ENCODE measurements at places on chromosomes 4 and X.

- no peak for DNase-seq
Measured at GRCh38 chr4:178293601-178294000, 851.4 kb upstream of the AGA start.

GRCh38 chr4:169634975-169635374, 14.6 kb downstream of the CLCN3 start:
- no peak for DNase-seq

GRCh38 chr4:111883557-111883999, 261.7 kb upstream of the FAM241A start:
- DNase-seq: no peak

DNA sequence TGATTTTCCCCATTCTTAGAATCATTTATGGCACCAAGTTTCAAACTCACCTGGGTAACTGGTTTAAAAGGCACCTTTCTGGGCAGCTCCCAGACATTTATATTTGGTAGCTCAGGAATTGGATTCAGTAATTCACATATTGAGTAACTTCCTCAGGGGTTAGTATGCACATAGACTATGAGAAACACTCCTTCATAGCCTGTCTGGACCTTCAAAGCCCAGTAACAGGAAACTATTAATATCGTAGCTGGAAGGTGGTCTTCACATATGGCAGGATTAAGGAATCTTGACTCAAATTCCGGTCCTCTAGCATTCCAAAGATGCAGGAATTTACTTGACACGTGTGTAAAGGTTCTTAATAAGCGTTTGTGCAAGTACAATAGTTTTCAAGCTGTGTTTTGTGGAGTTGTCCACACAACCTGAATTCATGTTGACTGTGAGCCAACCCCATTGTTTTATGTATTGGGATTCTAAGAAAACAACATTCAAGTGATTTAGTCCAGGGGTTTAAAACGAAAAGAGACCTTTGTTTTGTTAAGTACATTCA, 78.4 kb downstream of the PLS3 start:
- DNase-seq: no peak

DNA sequence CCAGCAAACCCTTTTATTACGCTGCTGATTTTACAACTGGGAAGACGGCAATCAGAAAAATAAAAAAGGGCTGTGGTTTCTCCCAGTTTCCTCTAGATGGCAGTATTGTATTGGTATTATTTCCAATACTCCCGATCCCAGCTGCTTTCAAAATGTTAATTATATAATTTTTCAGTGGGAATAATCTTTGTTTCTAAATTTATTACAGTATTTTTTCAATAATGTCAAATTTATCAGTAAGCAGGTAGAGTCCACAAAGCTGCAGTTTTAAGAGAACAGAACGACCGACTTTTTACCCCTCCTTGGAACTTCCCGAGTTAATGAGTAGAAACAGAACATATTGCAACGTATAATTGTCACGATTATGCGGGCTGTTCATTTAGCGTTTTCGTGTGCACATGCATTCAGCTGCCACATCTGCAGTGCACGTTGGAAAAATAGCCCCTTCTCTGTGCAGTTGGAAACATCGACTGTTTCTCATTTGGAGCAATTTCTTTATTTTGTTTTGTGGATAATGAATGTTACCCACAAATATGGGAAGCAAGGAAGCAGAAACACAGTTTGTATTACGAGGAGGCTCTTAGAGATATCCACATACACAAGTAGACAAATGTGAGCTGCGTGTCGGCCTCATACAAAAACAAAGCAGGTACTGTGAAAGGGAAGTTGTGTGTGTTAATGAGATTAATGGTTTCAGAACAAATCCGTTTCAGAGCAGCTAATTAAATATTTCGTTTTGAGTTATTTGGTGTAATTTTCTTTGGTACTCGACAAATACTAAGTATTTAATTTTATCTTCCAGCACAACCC, 188.0 kb downstream of the STIM2 start:
- no peak for DNase-seq

GRCh38 chr4:188960411-188961093, 821.3 kb downstream of the TRIML1 start:
- DNase-seq: no peak

GRCh38 chrX:44997282-44997812, 124.4 kb downstream of the KDM6A start:
- no peak for DNase-seq

- DNase-seq: no peak
Measured at GRCh38 chr4:17958181-17958580, 63.4 kb downstream of the LCORL start.

DNA sequence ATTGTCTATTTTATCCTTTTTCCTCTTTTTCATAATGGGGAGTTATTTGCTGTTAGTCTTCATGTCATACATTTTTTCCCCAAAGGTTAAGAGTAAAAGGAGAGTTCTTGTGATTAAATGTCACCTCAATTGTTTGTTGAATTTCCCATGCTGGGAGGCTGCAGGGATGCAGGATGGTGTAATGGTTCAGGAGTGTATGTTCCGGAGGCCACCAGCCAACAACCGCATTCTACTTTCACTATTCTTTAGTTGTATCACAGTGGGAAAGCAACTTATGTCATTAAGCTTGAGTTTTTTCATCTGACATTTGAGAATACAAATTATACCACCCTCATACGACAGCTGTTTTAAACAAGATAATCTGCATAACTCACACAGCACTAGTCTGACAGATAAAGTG, 15.4 kb downstream of the AFP start:
- no peak for DNase-seq

- DNase-seq: no peak
Measured at GRCh38 chr4:2977211-2978088, 14.1 kb downstream of the GRK4 start.

GRCh38 chr4:110132816-110133719, 65.3 kb downstream of the ELOVL6 start:
- DNase-seq: no peak

DNA sequence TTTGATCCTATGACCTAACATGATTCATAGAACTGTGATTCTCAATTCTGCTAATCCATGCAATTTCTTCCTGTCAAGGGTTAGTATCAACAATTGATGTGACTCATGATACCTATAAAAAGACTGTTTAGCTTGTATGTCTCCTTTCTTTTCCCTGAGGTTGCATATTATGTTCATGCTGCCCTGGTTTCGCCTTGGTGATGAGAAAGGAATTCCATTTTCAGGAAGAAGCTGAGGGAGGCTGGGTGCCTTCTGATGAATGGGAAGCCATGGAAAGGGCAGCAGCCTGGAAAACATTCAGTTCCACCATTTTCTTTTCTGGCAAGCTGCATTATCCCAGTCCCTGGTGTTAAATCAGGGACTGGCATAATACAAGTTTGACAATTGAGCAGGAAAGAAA, 976.5 kb downstream of the RPA4 start:
- DNase-seq: no peak

DNA sequence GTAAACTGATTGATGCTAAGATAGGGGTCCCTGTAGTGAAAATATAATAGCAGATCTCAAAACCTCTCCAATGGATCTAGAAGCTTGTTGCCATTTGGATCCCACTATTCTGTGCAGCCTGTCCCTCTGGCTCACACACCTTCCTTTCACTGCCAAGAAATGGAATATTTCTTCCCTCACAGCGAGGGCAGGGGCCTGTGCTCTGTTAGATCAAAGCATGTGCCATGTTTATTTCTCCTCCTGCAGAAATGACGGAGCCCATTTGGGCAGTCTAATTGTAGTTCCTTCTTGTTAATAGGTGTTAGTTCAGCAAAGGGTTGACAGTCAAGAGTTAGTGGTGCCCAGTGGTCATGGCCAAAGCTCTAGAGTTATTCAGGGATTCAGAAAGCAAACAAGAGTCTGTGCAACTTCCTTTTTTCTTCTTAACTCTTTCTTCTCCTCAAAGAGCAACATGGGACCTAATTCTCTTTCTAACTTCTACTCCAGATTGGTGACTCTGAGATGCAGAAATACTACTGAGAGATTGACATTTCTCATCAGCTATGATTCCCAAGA, 106.8 kb downstream of the STOX2 start:
- DNase-seq: no peak
